MM.1S (cell line): ENCODE measurements at places on chromosomes 5 and 9.

- no peak for DNase-seq
Measured at GRCh38 chr9:101628173-101628572, 33.4 kb upstream of the PPP3R2 start.

GRCh38 chr5:80978772-80979317 lies 18.7 kb downstream of the RASGRF2 start:
- DNase-seq = no peak

- no peak for DNase-seq
Measured at GRCh38 chr9:113601656-113602055, 138.1 kb downstream of the RGS3 start.

- DNase-seq = no peak
Measured at GRCh38 chr9:108254236-108254635, 601.5 kb downstream of the ACTL7B start.

DNA sequence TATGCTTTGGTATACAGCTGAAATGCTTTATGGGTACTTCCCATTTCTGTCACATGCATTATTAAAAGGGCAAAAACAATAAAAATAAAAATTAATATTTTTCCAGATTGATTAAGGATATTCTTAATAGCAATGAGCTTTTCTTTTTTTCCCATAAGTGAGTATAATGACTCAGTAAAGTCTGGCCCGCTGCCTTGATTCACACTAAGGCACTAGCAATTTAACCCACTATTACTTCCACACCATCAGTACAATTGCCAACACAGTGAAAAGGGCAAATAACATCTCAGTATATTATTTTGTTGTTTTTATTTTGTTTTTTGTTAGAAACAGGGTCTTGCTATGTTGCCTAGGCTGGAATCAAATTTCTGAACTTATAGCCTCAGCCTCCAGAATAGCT lies 150.1 kb downstream of the RNF180 start:
- DNase-seq = no peak

GRCh38 chr5:89871906-89872305 lies 537.6 kb downstream of the CETN3 start:
- DNase-seq = no peak

DNA sequence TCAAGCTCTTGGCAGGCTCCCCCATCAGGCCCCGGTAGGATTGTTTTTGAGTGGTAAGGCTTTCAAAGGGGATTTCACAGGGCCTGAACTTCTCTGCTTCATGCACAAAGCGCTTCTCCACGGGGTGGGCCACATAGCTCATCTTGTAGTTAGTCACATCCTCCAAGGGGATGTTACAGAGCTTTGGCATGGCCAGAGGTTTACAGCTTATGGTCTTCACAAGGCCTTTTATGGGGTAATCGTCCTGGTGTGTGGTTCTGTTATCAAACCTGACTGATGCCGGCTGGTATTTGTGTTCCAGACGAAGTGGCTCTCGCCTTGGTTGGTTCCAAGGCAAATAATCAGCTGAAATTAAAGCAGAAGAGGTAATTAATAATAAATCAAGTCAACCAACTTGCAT lies 104.3 kb downstream of the SAXO1 start:
- no peak for DNase-seq

DNA sequence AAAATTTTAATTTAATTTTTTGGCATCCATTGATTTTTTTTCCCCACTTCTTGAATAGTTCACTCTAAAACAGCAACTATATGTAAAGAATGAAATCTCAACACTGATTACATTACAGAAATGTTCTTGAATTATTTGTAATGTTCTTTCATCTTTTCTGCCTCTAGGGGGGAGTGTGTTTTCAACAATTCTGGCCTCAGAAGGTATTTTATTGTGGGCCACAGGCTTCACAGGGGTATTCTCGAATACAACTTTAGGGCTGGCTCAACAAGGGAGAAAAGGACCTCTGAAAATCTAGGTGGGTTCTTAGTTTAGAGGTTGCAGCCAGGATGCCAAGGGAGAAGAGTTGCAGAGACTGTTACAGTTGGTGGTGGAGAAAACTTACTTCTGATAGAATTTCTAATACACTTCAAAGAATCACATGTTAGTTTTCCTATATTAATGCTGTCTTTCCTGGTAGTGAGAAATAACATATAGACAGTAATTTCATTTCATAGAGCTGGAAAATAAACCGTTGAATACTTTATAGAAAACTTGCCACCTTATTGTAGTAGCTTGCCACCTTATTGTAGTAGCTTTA lies 3.6 kb upstream of the NPR3 start:
- DNase-seq = peak; percentile 29
